ENCODE measurements at places on chromosomes 2 and 18.

- DNase-seq: no peak
These were observed 109.3 kb downstream of the ANTXR1 start for GRCh38 chr2:69122271-69122670.

DNA sequence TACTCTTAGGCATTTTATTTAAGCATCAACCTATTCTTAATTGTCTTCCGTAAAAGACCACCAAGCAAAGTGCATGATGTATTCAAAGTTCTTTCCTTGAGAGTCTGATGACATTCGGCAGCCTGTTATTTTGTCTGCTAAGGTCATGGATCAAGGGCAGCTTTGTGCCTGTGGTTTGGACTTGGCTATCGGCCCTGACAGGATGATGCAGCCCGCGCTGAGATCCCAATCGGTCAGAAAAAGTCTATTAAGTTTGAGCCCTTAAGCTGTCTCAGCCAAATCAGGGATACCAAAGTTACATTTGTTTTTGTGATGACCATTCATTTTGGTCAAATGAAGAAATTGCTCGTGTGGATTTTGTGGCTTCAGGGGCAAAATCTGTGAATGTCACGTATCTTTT is 718.9 kb upstream of the FANCL start:
- no peak for DNase-seq

GRCh38 chr2:19575641-19576040 is 217.2 kb upstream of the OSR1 start:
- no peak for DNase-seq

DNA sequence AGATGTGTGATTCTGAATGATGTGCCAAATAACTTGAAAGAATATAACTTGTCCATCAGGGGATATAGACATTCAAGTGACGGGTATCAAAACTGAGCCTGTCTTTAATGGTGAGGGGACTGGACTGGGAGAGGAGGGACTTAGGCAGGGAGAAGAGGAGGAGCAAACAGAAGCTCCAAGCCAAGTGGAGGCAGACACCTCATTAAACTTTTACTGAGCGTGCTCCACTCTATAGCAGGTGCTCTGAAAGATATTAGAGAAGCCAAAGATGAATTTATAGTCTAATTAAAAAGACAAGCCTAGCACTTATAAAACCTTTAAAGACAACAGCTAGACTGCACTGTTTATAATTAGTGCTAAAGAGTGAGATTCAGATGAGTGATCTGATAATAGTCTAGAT is 47.7 kb upstream of the SMAD2 start:
- DNase-seq: no peak
